Spinal cord (tissue), 10 donors: ENCODE measurements at places on chromosomes 16 and 17. TPM values are rescaled to one million over a fixed set of nuclear protein-coding genes. Genes with fewer than 3 reads are reported as not detected.

GRCh38 chr16:64391063-64391600 is 730.7 kb downstream of the CDH11 start:
- no peak for DNase-seq

DNA sequence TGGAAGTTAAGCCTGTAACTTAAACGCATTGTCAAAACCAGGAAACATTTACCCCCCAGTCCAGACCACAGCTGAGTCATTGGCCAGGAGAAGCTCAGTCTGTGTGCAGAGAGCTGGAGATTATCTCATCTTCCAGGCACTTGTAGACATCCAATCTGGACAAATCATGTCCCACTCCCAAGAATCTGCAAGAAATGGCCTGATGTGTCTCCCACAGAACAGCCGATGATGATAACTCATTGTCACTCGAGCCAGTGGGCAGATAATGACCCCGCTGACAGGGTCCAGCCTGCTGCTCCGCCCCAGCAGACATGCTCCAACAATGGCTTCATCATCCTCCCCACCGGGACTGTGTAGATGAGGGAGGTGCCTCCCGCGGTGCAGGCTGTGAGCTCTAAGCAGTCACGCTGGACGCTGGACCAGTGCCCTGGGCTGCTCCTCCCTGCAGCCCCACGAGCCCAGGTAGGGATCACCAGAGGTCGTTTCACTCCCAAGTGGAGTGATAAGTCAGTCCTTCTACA is 322.5 kb downstream of the C16orf95 start:
- no peak for DNase-seq

- no peak for DNase-seq
These were observed 24.9 kb downstream of the HYDIN start for GRCh38 chr16:71205482-71206131.

DNA sequence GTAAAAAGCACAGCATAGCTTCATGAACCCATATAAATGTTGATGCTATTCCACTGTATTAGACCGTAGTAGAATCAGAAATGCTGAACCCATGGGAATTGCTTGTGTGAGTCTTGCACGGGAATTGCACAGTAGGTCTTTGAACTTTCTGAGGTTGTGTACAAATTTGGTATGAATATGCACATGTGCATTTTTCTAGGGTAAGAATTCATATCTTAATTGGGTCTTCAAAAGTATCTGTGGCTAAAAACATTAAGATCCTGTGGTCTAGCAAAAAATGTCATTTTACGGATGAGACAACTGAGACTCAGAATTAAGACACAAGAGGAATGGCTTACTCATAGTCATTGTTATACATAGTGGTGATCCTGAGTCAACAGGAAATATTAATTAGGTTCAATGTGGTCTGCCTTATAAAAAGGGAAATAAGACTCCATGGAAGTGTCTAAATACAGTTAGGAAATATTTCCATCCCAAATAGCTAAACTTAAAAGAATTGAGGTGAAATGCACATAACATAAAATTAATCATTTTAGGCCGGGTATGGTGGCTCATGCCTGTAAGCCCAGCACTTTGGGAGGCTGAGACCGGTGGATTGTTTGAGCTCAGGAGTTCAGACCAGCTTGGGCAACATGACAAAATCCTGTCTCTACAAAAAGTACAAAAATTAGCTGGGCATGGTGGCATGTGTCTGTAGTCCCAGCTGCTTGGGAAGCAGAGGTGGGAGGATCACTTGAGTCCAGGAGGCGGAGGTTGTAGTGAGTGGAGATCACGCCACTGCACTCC is 22.8 kb downstream of the TAOK1 start:
- no peak for DNase-seq

GRCh38 chr17:72719578-72720493 is 372.7 kb downstream of the SLC39A11 start:
- peak; percentile 73 for DNase-seq

DNA sequence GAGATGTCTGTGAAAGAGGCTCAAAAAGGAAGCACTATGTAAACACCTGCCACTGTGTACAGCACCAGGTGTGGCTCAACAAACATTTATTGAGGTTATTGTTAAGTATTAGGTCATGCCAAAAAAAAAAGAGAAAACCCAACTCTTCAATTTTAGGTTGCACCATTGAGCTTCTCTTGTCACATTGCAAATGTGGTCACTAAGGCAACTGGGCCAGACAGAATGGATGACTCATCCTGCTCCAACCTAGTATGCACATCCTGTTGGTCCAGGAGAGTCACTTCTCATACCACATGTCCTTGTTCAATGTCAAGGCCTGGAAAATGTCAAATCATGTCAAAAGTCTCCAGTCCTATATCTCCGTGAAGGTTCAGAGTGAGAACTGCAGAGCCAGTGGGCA is 25.0 kb downstream of the HOXB1 start:
- DNase-seq = no peak

GRCh38 chr16:66391726-66392670 is 25.5 kb downstream of the CDH5 start:
- DNase-seq = no peak

The CDH5 gene
- polyA plus RNA-seq = 29.0 TPM

GRCh38 chr16:50932348-50932935 is 190.6 kb downstream of the CYLD start:
- no peak for DNase-seq

GRCh38 chr16:2767140-2767731 is 9.8 kb downstream of the ELOB start:
- DNase-seq = no peak

DNA sequence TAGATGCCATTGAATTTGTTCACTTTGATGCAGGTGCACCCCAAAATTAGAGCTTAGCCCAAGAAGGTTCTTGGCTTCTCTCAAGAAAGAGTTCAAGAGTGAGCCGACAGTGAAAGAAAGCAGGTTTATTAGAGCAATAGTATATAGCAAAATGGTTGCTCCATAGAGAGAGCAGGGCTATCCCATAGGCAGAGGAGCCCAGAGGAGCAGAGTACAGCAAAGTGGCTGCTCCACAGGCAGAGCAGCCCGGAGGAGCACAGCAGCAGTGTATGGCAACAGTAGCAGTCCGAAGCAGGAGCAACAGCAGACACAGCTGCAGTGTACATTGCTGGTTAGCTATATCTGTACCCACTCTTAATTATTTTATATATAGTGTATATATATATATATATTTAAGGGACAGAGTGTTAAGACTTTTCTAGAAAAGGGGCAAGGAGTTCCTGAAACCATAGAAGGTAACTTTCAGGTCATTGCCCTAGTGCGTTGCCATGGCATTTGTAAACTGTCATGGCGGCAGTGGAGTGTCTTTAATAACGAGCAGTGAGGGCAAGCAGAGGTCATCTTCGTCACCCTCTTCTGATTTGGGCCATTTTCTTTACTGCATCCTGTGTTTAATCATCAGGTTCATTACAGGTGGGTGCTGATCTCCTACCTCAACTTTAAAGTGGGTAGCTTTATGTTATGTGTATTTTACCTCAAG is 222.7 kb downstream of the CYB561 start:
- no peak for DNase-seq

GRCh38 chr16:13307851-13308250 is 406.5 kb downstream of the SHISA9 start:
- no peak for DNase-seq

The FLII gene
- polyA plus RNA-seq = 133 TPM

DNA sequence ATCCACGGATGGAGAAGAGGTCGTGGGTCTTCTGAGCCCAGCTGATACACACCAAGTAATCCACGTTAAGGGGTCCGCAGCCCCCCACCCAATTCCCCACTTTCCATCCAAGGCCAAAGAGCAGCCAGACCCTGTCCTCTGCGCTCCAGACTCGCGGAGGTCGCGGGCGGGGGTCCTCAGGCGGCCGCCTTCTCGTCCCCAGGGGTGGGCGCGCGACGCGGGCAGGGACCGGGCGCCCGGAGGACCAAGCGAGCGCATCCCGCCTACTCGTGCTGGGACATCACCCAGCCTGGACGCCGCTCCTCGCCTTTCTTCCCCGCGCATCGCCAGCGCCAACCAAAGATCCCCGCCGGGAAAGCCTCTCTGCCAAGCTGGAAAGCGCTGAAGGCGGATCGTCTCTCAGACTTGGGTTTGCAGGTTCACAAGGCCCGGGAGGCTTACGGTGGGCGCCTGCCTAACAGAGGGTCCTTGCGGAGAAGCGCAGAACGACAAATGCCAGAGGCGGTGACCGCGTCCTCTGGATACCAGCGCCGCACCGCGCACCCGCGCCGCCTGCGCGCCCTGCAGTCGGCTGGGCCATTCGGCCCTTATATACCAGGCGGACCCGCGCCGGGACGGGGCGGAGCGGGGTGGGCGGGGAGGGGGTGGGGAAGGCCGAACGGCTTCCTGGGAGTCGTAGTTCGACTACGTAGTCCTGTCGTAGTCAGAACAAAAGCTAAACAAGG is 471.6 kb downstream of the SOX9 start:
- DNase-seq = peak; percentile 83

- DNase-seq = no peak
These were observed 98.9 kb downstream of the ABCC6 start for GRCh38 chr16:16124438-16124837.

The PRAC1 gene
- not detected for polyA plus RNA-seq

DNA sequence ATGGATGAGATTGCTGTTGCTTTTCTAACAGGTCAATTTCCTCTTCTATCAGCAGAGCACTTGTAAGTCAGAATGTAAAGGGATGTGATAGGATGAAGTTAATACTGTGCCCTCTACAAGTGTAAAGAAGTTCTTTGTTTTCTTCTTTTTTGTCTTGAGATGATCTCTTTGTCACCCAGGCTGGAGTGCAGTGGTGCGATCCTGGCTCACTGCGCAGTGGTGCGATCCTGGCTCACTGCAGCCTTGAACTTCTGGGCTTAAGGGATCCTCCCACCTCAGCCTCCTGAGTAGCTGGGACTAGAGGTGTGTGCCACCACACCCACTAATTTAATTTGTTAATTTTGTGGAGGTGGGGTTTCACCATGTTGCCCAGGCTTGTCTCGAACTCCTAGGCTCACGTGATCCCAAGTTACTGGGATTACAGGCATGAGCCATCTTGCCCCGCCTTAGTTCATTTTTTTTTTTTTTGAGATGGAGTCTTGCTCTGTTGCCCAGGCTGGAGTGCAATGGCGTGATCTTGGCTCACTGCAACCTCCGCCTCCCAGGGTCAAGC is 21.6 kb upstream of the KPNB1 start:
- DNase-seq = no peak

DNA sequence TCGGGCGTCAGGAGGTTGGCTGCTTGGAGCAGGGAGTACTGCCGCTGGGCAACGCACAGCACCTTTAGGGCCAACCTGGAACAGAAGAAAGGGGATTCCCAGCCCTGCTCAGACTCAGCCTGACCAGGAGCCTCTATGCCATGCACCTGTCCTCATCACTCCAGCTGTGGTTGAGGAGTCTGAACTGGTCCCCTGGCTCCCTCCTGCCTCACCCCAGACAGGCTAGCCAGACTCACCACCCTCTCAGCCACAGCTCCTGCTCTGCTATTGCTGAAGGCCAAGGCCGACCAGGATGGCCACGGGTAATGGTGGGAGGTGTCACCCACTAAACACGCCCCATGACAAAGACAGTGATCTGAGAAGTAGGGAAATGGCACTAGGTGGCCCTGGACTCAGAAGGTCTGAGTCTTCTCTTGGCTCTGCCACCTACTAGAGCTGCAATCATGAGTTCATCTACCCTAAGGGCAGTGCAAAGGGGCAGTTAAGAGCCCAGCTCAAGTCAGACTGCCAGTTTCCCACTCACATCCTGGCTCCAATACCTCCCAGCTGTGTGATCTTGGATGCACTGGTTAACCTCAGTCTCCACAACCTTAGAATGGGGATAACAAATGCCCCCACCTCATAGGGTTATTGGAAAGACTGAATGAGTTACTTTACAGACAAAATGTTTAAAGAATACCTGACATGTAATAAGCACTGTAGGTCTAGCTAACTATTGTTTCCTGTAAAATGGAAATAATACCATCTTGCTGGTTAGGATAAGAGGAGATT is 13.8 kb upstream of the GFAP start:
- no peak for DNase-seq

- DNase-seq = no peak
These were observed at the start of gene SYNGR3 for GRCh38 chr16:1989209-1990100. Gene SYNGR3, plus strand, starts transcription at chr16:1989970. Its CDS starts 133 bp downstream, at chr16:1990103.

DNA sequence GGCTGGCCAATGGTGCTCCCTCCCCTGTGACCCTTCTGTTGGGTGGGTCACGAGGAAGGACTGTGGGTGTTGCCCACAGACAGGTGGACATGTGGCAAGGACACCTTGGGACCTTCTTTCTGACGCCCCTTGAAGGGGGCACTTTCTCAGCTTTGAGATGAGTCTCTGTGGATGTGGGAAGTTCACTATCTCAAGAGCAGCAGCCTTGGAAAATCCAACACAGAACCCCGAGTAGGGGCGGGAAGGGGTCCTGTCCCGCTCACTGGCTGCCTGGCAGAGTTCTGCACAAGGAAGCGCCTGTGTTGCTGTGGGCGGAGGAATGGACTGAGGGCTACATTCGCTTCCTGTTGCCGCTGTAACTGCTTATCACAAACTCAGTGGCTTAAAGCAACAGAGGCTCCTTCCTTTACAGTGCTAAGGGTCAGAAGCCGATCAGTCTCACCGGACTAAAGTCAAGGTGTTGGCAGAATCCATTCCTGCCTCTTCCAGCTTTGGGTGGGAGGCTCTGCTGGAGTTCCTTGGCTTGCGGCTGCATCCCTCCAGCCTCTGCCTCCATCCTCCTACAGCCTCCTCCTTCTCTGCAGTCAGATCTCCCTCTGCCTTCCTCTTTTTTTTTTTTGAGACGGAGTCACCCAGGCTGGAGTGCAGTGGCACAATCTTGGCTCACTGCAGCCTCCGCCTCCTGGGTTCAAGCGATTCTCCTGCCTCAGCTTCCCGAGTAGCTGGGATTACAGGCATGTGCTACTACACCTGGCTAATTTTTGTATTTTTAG is 305.2 kb downstream of the SEC14L1 start:
- DNase-seq = no peak

The TUBB3 gene
- 1,105 TPM for polyA plus RNA-seq

The OTOA gene
- polyA plus RNA-seq = 0.53 TPM

The NEK8 gene
- polyA plus RNA-seq = 5.0 TPM

GRCh38 chr17:51702963-51703360 is 442.6 kb downstream of the UTP18 start:
- no peak for DNase-seq

DNA sequence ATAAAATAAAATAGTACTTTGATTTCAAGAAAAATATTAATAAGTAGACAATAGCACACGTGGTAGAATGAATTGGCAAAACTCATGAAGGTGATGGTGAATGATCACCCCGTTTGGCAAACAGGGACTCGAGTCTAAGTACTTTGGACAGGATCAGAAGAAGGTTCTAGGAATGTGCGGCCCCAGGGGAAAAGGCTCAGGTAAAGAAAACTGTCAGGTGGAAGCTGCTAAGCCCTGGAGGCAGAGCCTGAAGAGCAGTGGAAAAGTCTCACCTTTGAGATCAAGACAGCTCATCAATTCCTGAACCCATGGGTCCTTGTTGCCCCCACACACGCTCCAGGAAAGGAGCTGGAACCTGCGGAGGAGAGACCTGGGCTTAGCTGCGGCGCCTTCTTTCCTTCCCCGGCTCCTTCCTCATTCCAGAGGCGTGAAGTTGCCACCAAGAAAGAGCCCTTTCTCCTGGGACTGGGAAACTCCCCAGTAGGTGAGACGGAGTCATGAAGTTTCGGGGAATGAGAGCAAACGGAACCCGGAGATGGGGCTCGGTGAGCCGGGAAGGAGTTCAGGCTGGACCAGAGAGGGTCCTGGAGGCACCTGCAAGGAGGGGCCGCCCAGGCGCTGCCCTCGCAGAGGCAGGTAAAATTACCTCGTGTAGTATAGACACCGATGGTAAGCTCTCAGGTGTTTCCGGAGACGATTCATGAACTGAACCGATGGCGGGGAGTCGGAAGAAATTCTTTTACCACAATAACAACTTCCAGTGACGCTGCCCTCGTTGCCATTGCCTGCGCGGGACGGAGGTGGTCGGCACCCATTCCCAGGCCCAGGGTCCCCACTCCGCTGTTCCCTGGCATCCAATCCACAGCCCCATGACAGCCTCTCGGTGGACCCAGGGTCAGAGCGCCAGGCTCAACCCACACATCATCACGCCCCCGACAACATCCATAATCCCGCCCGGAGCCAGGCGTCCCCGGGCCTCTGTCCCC is 1.2 kb upstream of the ZMYND15 start:
- no peak for DNase-seq
